ENCODE measurements at places on chromosomes 11 and 22.

GRCh38 chr11:35248558-35249323, 109.8 kb downstream of the CD44 start:
- no peak for DNase-seq

DNA sequence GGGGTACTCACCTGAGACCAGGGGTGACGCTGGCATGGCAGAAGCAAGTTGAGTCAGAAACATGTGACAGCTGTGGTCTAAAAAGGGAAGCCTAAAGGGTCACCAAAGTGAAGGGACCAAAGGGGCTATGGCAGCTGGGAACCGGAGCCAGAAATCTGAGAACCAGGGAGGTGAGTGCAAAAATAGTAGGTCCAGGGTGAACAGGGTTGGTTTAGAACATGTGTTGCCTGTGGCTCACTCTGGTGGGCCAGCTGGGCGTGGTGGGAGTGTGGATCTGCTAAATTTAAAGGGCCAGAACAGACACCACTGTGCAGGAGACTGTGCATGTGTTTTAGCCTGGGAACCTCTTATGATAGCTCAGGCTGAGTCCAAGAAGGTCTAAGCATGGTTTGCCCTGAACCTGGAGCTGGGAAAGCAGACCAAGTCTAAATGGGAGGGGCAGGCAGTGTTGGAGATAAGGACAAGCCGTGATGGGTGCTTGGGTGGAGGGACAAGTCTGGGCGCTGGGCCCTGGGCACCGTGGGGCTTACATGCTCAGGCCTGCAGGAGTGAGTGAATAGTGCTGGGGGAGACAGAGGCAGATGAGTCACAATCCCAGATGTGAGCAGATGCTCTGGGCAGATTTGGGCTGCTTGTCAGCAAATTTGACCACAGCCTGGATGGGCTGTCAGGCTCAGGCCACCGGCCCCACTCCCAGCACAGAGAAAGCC, 41.4 kb upstream of the ZBED5 start:
- peak; percentile 58 for DNase-seq

- no peak for DNase-seq
Observed at GRCh38 chr11:6233984-6234386, 451 bp downstream of the FHIP1B start.

- no peak for DNase-seq
Observed at GRCh38 chr11:18707811-18708340, 9.3 kb downstream of the TMEM86A start.

DNA sequence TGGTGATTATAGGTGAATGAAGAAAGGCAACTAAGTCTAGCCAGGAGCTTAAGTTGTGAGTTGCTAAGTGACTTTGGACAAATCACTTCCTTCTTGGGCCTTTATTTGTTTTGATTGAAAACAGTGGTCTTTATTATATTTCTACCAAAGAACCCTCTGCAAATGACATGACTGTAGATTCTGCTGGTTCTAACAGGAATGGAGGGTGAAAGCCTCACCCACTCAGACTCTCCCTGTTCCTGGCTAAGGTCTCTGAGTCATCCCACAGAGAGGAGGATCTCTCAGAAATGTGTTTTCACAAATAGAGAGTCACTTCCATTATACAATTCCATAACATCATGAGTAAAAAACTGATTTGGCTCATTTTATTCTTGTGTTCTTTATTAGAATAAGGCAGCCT, 583.9 kb upstream of the LRRC4C start:
- no peak for DNase-seq

GRCh38 chr11:14267861-14268635, 90.9 kb downstream of the RRAS2 start:
- DNase-seq = no peak

- DNase-seq = no peak
Observed at GRCh38 chr22:17140022-17140421, 18.9 kb upstream of the TMEM121B start.

- DNase-seq = no peak
Observed at GRCh38 chr11:110763249-110764011, 51.2 kb upstream of the ARHGAP20 start.

DNA sequence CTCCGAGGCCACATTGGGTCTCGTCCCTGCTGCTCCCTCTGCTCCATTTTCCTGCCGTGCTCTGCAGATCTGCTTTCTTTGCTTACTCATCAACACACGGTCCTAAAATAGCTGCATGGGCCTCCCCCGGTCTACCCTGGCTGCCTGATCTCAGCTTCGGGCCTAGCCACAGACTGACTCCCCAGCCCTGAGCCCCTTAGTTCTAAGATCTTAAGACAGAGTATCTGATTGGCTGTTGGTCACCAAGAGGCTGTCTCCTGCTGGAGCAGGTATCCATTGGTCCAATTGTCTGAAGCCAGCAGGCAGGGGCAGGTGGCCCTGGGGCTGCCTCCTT, 53.7 kb upstream of the NECTIN1 start:
- no peak for DNase-seq

- no peak for DNase-seq
Observed at GRCh38 chr11:129435499-129436245, 60.0 kb downstream of the BARX2 start.

DNA sequence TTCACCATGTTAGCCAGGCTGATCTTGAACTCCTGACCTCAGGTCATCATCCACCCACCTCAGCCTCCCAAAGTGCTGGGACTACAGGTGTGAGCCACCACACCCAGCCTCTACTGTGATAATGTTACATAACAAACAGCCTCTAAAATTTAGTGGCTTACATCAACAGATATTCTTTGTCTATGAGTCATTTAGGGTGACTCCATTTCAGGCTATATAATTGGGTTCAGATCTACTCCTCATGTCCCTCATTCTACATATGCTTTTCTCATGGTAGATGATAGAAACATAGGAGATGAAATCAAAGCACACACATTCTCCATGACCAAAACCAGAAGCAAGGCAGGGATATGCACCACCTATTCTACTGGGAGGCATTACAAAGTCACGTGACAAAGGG, 72.7 kb downstream of the SIK2 start:
- DNase-seq = no peak

- no peak for DNase-seq
Observed at GRCh38 chr11:65084598-65085375, 765 bp downstream of the ZFPL1 start.

DNA sequence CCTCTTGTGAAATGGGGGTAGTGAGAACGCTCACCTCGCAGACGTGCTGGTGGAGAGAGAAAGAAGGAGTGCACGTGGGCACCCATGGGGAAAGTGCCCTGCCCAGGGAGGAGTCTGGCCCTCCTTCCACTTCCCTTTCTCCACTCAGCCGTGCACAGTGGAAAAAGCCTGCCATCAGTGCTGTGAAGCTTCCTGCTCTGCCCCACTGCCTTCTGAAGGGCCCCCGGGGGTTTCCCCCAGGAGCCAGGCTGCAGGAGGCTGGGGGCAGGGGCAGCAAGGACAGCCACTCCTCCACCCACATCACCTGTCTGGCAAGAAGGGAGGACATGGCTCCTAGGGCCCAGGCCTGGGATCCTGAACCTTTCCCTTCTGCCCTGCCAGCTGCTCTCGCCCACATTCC, 7.6 kb downstream of the TP53I11 start:
- peak; percentile 79 for DNase-seq

GRCh38 chr11:102487214-102487613, 34.6 kb upstream of the TMEM123 start:
- no peak for DNase-seq

GRCh38 chr11:46247090-46247489, 30.4 kb upstream of the CREB3L1 start:
- DNase-seq = no peak

GRCh38 chr11:101436511-101437142, 147.2 kb downstream of the TRPC6 start:
- DNase-seq = peak; percentile 61

- no peak for DNase-seq
Observed at GRCh38 chr11:7292922-7293321, 41.2 kb downstream of the SYT9 start.

DNA sequence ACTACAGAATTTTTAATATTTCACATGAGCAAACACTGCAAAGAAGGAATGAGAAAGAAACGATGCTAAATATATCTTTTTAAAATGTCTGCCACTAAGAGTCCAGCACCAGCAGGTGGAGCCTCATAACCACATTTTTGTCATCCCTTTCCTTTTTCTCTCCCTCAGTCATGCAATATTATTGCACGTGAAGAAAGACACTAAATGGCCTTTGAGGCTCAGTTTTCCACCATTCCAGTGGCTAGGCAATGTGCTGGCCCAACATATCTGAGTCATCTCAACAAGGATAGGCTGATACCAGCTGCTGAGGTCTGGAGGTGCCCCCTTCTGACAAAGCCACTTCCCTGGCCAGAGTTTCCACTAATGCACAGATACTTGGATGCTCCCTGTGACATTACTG, 1.8 kb downstream of the ALKBH8 start:
- peak; percentile 24 for DNase-seq

GRCh38 chr22:23273445-23274145, 93.3 kb downstream of the BCR start:
- DNase-seq = no peak

DNA sequence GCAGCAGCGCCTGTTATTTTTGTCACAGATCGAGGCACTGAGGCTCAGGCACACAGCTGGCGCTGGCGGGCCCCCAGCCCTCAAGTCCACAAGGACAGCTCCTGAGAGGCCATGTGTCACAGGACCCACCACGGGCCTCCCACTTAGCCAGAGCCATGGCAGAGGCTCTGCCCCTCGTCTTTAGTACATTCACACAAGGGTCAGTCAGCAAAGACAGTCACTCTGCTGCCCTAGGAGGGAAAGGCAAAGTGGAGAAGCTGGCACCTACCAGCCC, 29.1 kb downstream of the GNAZ start:
- DNase-seq = no peak

DNA sequence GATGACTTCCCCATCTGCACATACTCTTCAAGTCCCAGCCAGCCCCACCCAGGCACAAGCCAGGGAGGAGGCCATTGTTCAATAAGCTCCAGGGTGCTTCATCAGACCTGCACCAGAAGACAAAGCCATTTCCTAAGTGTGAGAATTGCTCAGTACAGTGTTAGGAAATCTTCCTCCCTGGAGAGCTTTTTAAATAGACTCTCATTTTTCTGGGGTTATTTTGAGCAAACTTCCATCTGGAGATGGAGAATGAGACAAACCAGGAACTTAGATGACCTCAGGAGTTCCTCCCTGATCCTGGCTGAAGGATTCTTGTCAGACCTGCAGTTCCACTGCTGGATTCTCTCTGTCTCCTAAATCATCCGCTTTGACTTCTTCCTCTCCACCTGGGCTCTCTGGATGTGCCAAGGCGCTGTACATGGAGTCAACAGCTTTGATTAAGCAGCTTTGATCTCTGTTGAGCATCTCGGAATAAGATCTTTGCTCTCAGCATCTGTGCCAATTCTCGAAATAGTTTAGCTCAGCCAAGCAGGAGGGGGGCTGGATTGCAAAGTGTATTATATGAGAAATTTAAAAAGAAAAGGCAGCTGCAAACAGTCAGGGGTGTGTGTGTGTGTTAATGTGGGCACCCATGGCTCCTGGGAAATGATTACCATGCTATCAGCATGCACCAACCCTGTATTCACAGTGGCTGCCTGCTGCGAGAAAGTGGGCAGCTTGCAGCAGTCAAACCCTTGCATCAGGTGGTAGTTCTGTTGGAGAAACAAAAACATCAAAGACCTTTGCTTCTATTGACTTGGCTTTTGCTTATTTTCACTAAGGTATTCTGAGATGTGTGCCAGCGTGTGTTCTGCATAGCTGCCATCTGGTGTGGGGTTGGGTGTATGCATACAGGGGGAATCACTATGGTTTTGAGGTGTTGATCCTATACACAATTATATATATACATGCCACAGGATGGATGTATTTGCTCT, 70.2 kb upstream of the NAV2 start:
- peak; percentile 14 for DNase-seq

GRCh38 chr11:84140386-84141169, 854.4 kb upstream of the CCDC90B start:
- DNase-seq = no peak

DNA sequence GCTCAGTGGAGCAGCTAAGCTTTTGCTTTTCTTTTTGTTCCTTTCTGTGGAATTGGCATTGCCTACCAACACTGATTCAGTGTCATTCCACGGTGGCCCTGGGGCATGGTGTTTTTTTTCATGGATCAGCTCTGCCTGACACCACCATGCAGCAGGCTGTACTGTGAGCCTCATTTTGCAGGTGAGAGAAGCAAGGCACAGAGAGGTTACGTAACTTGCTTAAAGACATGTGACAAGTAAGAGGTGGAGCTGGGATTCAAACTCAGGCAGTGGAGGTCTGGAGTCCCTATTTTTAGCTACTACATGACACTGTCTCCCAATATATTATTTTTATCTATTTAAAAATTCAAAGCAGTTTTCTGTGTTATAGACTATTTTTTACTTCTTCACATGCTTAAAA, 44.4 kb downstream of the APOL3 start:
- no peak for DNase-seq

- no peak for DNase-seq
Observed at GRCh38 chr11:68215087-68215445, 2.0 kb upstream of the KMT5B start.

DNA sequence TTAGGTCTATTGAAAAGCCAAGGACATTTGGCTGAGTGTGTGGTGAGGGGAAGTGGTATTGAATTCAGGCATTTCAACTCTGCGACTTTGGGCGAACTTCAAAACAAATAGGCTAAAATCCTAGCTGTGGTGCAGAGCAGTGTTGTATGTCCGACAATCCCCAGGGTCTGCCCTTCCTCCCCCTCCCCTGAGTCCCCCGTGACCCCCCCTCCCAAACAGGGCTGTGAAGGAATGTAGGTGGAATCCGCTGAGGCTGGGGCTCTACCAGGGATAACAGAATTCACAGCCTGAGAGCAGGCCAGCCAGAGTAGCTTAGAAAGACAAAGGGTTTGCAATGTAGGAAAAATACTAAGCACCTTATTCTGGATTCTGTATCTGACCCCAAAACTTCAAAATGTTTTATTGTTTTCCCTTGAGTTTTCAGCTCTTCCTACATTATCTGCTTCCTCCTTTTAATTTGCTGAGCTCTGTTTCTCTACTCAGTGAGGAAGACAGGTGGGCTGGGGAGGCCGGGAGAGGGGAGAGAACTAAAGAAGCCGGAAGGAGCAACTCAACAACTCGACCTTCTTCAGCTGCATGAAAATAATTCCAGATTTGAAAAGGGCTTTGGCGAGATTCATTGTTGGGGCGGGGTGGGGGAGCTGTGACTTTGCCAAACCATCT, 315.2 kb downstream of the BLID start:
- no peak for DNase-seq

GRCh38 chr22:46405901-46406300, 70.4 kb downstream of the TRMU start:
- no peak for DNase-seq

GRCh38 chr11:2306452-2306823, 4.6 kb downstream of the TSPAN32 start:
- no peak for DNase-seq

- DNase-seq = no peak
Observed at GRCh38 chr22:33024626-33025025, 33.6 kb downstream of the SYN3 start.

- DNase-seq = no peak
Observed at GRCh38 chr11:68891351-68891948, 12.2 kb downstream of the MRPL21 start.

Data from NCI-H345 (cell line).